ENCODE measurements at places on chromosomes 1 and 21. TPM values are rescaled to one million over a fixed set of nuclear protein-coding genes. Genes with fewer than 3 reads are reported as not detected.

OR2T2 gene
- not detected for total RNA-seq

WNT4 gene
- 5.2 TPM for total RNA-seq

SYT6 gene
- total RNA-seq: not detected

TFF2 gene
- total RNA-seq: not detected

SPATA1 gene
- 0.25 TPM for total RNA-seq

SPRR2F gene
- total RNA-seq: 2.5 TPM

MFSD2A gene
- 56.0 TPM for total RNA-seq

ATP6V1G3 gene
- not detected for total RNA-seq

SYDE2 gene
- total RNA-seq: 4.7 TPM

DMRTA2 gene
- not detected for total RNA-seq

IFI6 gene
- 28.2 TPM for total RNA-seq

GRCh38 chr1:231729544-231729943 lies 103.0 kb downstream of the DISC1 start:
- no peak overlapping the region for H3K4me3 ChIP-seq
- H3K4me1 ChIP-seq: no peaks in the 10 kb centered on the region
- DNase-seq: no peak
- H3K36me3 ChIP-seq: no peaks in the 10 kb centered on the region
- no peak overlapping the region for H3K27ac ChIP-seq
- no peaks in the 10 kb centered on the region for H3K27me3 ChIP-seq

DNA sequence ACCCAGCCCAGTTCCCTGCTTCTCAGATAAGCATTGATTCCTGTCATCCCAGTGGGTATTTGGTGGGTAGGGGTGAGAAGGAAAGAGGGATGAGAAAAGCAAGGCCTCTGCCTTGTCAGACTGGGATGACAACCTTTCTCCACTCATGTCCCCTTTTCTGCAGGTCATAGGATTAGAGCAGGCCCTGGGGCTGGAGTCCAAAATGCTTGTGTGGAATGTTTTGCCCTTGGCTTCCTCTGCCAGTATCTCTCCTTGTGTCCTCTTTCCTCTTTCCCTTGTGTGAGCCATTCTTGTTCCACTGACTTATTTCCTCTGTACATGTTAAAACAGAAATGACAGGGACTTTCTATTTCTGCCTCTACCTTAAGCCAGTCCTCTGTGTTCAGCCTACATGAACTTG lies 4.1 kb downstream of the ATP2B4 start:
- peaks cover 62% of the 10 kb centered on the region for H3K4me1 ChIP-seq
- H3K27ac ChIP-seq: peak overlapping the region; percentile 94
- no peak for DNase-seq
- H3K36me3 ChIP-seq: no peaks in the 10 kb centered on the region
- H3K27me3 ChIP-seq: no peaks in the 10 kb centered on the region

DNA sequence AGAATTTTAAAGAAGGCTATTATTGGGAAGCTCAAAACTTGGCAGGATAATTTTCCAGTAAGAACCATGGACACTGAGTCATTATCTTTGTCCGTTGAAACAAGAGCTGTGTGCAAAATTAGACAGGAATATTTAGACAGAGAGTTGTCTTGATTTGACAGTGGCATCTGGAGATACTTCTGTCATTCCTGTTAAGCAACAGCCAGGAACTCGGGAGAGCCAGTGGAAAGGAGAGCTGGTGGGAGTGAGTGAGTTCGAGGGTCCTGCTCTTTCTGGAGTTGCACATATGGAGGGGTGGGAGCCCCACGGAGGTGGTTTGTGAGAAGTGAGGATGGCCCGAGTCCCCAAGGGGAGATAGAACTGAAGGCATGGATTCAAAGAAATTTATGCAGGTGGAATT lies 3.1 kb downstream of the COQ8A start:
- no peaks in the 10 kb centered on the region for H3K27me3 ChIP-seq
- DNase-seq: no peak
- H3K27ac ChIP-seq: no peak overlapping the region
- peaks cover 59% of the 10 kb centered on the region for H3K4me1 ChIP-seq
- no peaks in the 10 kb centered on the region for H3K36me3 ChIP-seq

DNA sequence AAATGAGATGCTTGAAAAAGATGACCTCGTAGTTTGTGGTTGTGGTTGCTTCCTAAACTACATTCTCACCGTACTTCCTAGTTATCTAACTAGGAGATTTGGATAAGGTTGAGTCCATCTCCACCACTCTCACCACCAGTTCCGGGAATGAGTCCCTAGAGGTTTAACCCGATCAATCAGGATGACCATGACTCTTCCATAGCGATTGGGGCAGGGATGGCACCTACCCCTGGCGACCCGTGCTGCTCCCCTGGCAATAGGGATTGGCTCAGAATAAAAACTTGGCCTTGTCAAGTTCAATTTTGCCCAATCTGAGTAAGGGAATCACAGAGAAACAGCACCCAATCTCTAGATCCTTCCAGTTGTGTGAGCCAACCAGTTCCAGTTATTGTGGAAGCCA lies 2.7 kb upstream of the MIS18A start:
- no peaks in the 10 kb centered on the region for H3K36me3 ChIP-seq
- H3K27me3 ChIP-seq: no peaks in the 10 kb centered on the region
- H3K4me3 ChIP-seq: no peak overlapping the region
- no peak overlapping the region for H3K27ac ChIP-seq

- H3K36me3 ChIP-seq: no peaks in the 10 kb centered on the region
- no peak for DNase-seq
- H3K27ac ChIP-seq: peak overlapping the region; percentile 67
- peaks cover 10% of the 10 kb centered on the region for H3K4me1 ChIP-seq
- H3K27me3 ChIP-seq: no peaks in the 10 kb centered on the region
Observed at GRCh38 chr1:171434717-171435346, 50.5 kb upstream of the PRRC2C start.

DNA sequence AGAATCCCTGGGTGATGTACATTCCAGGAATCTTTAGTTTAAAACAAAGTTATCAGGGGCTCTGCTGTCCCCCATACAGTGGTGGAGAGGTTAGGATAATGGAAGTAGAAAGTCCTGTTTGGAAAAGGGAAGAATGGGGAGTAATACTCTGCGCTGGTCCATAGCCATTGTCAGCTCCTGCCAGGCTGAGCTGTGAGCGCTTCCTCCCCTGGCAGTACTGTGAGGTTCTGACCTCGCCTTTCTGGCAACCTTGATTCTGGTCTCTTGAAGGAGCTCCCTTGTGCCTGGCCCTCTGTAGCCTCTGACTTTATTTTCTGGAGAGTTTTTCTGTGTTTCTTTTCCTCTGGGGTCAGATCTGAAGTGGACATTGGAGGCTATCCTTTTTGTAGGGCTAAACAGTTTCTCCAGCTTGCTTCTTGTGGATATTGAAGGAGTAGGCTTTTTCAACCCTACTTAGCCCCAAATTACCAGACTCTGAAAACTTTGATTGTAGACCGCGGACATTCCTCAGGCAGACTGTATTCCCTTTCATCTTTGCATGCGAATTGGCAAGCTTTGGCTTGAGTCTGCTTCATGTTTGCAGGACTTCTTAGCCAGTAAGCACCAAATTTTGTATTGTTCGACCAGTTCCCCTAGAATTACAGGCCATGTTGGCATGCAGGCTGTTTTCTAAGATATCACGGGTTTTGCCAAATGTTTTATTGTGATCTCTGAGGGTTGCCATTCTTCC lies 13.8 kb downstream of the UBE4B start:
- H3K36me3 ChIP-seq: no peaks in the 10 kb centered on the region
- DNase-seq: no peak
- H3K4me1 ChIP-seq: peaks cover 66% of the 10 kb centered on the region
- no peaks in the 10 kb centered on the region for H3K27me3 ChIP-seq
- H3K27ac ChIP-seq: peak overlapping the region; percentile 15

GRCh38 chr1:58304346-58304975 lies 242.1 kb downstream of the OMA1 start:
- H3K27me3 ChIP-seq: no peaks in the 10 kb centered on the region
- no peak overlapping the region for H3K27ac ChIP-seq
- no peaks in the 10 kb centered on the region for H3K36me3 ChIP-seq
- DNase-seq: no peak

DNA sequence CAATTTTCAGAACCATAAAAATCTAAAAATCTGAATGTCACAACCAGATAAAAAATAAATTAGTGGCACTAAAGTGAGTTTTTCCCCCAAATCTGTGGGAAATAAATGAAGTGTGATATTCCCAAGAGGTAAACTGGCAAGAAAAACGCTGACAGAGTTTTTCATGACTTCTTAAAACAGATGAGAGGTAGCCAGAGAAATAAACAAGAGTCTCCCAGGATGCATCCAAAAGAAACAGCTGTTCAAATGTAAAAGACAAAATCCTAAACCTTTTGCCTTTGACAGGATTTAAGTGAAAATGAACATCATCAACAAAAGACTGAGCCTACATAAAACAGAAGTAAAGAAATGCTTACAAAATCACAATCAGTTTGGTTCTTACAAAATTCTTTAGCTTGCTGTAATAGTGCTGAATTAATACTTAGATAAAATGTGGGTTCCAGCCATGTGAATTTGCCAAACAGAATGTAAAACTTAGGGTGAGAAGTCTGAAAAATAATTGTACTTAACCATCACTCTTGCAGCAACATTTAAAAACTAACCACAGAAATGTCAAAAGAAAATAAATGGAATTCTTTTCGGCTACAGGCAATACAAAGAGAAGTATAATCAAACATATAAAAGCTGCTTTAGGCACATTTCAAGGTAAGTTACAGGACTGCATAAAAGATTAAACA lies 133.6 kb downstream of the EIF4G3 start:
- peaks cover 8% of the 10 kb centered on the region for H3K4me1 ChIP-seq
- no peaks in the 10 kb centered on the region for H3K36me3 ChIP-seq
- no peak for DNase-seq
- H3K27me3 ChIP-seq: no peaks in the 10 kb centered on the region
- H3K4me3 ChIP-seq: no peak overlapping the region

DNA sequence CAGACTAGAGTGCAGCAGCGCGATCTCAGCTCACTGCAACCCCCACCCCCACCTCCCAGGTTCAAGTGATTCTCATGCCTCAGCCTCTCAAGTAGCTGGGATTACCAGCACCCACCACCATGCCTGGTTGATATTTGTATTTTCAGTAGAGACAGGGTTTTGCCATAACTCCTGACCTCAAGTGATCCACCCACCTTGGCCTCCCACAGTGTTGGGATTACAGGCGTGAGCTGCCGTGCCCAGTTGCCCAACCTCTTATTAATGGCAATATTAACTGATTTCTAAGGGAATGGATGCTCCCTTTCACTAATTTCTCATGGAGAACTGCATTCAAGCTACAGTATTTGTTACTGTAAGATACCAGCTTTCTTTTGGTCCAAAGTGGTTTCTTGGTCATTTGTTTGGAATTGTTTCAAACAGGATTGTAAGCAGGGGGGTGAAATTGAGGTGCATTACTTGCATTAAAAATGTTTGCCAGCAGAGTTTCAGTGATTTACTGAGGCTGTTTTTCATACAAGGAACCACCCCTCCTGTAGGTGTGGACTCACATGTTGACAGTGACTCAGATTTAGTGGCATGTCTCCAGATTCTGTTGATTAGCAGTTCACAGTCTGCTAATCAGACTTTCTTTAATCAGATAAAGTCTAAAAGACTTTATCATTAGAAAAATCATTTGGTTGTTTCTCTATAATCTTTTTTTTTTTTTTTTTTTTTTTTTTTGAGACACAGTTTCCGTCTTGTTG lies 3.9 kb upstream of the TGFBR3 start:
- DNase-seq: no peak
- no peaks in the 10 kb centered on the region for H3K27me3 ChIP-seq
- H3K4me1 ChIP-seq: peaks cover 26% of the 10 kb centered on the region

DNA sequence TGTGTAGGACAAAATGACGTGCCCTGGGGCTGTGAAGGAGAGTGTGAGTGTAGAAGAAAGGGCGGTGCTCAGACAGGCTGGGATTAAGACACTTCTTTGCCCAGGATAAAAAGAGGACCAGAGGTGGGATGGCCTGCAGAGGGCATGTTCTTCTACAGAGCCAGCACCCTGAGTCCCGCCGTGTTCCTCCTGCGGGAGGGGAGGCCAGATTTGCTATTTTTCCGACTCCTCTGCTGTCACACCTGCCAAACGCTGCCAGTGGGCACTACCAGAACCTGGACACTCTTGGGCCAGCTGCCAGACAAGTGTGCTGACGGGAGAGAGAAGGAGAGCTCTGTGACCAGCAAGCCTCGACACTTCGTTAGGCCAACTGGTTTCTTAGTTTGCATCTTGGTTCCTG lies 206.4 kb downstream of the PLD5 start:
- no peak overlapping the region for H3K27ac ChIP-seq
- DNase-seq: no peak
- no peaks in the 10 kb centered on the region for H3K36me3 ChIP-seq
- H3K27me3 ChIP-seq: no peaks in the 10 kb centered on the region

- H3K27me3 ChIP-seq: no peaks in the 10 kb centered on the region
- DNase-seq: no peak
- no peaks in the 10 kb centered on the region for H3K36me3 ChIP-seq
- no peaks in the 10 kb centered on the region for H3K4me1 ChIP-seq
Observed at GRCh38 chr1:97281962-97282361, 560.4 kb downstream of the PTBP2 start.

- no peaks in the 10 kb centered on the region for H3K36me3 ChIP-seq
- H3K27ac ChIP-seq: no peak overlapping the region
- H3K27me3 ChIP-seq: no peaks in the 10 kb centered on the region
- no peak for DNase-seq
Observed at GRCh38 chr1:222948079-222948478, 133.2 kb downstream of the DISP1 start.

DNA sequence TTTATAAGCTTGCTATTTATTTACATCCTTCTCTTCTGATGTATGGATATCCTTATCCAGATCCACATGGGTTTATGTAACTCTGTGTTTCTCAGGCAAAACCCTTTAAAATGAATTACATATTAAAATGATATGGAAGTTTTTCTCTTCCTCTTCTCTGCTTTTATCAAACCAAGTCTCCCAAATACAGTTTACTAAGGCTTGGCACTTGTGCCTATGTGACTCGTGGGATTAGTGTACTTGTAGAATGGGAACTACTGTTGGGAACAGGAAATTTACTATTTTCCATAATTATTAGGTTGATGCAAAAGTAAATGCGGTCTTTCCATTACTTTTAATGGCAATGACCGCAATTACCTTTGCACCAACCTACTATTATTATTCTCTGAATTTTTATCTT lies 14.8 kb downstream of the SIM2 start:
- H3K4me1 ChIP-seq: peaks cover 7% of the 10 kb centered on the region
- H3K4me3 ChIP-seq: no peak overlapping the region
- no peak overlapping the region for H3K27ac ChIP-seq
- no peaks in the 10 kb centered on the region for H3K36me3 ChIP-seq
- DNase-seq: no peak
- H3K27me3 ChIP-seq: peaks cover 11% of the 10 kb centered on the region
